GM04503 (cell line): ENCODE measurements at places on chromosomes 4 and X.

GRCh38 chrX:153303276-153304262 is 18.0 kb downstream of the PNMA6F start:
- DNase-seq = no peak

- DNase-seq = no peak
These were observed 155.7 kb upstream of the JADE1 start for GRCh38 chr4:128653527-128654444.

- DNase-seq = no peak
These were observed 619.7 kb downstream of the MID1IP1 start for GRCh38 chrX:39421006-39421405.

GRCh38 chrX:57156397-57157049 is 19.3 kb upstream of the SPIN2A start:
- DNase-seq = no peak

DNA sequence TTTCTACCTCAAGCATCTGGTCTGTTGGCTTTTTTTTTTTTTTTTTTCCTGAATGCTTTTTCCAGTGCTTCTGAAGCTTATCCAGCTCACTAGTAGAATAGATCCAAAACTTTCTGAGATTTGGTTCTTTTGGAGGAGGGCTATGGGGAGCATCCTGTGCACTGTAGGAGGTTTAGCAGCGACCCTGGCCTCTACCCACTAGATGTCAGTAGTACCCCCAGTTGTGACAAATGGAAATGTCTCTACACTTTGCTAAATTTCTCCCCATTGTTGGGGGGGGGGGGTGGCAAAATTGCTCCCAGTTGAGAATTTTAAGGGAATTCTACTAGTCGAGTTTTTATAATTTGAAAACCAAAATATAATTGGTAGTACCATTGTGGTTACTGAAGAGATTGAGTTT is 23.0 kb upstream of the PPA2 start:
- no peak for DNase-seq

DNA sequence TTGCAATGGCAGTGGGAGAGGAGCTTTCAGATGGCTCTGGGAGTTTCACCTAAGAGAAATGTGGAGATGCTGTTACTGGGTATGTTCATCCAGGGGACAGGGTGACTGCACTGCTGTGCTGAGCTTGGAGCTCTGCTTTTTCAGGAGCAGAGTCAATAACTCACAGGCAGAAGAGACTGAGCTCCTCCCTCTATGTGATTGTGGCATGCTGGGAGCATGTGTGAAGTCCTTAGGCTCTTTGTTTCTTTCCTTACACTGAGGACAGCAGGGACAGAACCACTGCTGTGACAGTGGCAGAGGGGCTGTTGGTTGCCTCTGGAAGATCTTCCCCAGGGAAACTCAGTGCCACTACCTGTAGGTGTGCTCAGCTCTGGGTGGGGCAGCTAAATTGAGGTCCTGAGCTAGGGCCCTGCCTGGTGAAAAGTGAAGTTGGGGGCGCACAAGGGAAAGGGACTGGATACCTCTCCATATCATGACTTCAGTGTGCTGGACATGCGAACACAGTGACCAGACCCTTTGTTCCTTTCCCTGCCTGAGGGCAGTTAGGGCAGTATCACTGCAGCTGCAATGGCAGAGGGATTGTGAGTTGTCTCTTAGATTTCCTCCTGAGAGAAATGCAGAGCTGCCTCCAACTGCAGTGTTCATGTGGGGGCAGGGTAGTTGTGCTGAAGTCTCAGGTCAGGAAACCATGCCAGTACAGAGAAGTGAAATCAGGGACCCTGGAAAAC is 156.7 kb downstream of the TENT5D start:
- no peak for DNase-seq

DNA sequence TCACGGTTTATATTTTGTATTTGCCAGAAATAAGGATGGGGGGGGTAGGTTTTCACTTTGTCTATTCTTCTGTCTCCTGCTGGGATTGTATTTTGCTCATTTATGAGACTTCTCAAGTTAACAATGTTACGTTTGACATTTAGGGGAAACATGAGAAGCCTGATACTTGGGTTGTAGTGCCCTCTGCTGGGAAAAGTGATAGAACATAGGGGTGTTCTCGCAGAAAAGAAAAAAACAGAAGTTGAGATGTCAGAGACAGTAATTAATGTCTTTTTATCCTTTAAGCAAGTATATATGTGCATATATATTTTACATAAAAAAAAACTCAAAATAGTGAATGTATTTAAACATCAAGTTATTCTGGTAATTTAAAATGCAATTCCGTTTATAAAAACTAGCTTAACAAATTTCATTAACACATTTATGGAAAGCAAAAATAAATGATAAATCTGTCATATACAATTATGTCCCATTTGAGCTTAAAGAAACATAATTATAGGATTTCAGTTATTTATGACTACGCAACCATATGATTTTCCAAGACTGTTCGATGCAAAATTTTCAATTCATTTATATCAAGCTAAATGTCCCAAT is 46.0 kb upstream of the TMPRSS11F start:
- peak; percentile 7 for DNase-seq
